ENCODE measurements at places on chromosomes 13 and 19.

GRCh38 chr19:13808856-13809255 is 13.6 kb downstream of the ZSWIM4 start:
- no peak for DNase-seq

DNA sequence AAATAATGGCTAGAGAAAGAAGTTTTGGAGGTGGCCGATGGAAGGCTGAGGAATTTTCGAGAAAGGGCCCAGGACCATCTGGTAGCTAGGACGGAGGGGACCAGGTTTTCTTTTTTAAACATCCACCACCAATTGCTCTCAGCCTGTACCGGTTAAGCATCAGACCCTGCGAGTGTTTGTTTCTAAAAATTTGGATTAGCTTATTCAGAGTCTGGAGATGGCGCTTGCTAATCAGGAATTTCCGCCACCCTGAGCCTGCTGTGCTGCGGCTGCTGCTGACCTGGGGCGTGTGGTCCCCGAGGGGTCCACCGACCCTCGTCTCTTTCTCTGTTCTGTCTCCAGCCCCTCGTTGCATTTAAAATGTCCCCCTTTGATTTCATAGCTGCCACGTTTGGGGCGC is 2.0 kb downstream of the UHRF1 start:
- no peak for DNase-seq

- no peak for DNase-seq
These were observed 5.0 kb downstream of the ZNF792 start for GRCh38 chr19:34959021-34959420.

GRCh38 chr13:78046331-78046730 is 127.7 kb upstream of the EDNRB start:
- no peak for DNase-seq

DNA sequence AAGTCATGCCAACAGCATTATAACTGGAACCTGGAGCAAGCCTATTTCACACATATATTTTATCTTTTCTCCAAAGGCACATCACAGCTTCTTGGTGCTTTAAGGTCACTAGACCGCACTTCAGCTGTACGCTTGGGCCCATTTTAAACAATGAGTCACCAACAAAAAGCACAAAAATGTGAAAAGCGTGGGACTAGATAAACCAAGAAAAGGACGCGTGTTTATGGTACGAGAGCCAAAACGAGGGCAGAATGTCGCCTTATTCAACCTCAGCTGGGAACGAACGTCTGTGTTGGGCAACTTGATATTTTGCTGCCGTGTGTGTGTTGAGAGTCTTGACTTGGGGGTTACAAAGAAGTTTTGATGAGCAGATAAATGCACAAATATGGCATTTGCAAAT is 9.2 kb upstream of the EHD2 start:
- DNase-seq = no peak

DNA sequence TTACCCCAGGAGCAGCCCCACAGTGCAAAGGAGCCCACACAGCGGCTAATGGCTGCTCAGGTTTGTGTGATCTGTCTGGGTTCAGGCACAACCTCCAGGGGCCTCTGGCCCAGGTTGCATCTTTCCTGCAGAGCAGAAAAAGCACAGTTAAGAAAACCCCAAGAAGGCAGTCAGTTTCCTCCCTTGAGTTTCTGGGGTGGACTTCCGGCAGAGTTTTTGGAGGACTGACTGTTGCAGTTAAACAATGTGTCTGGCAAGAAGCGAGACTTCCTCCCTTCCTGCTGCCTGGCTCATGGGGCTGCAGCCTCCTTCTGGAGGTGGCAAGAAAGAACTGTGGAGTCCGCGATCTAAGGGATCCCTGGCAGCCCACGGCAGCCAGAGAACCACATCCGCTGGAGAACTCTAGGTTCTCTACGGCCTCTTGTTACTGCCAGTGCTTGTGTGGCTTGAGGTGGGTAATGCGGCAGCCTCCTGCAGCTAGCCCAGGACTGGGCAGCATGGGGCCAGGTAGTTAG is 114.4 kb downstream of the ZDHHC20 start:
- no peak for DNase-seq

GRCh38 chr19:54179921-54180461 is 7.0 kb upstream of the TMC4 start:
- no peak for DNase-seq

GRCh38 chr13:93655154-93655553 is 428.5 kb downstream of the GPC6 start:
- DNase-seq = no peak

Measured in sigmoid colon (tissue), 7 donors.